ENCODE measurements at places on chromosomes 13 and 19.

GRCh38 chr13:75092143-75092542 is 389.8 kb downstream of the TBC1D4 start:
- no peak for DNase-seq

GRCh38 chr19:30271816-30272215 is 100.4 kb upstream of the ZNF536 start:
- no peak for DNase-seq

DNA sequence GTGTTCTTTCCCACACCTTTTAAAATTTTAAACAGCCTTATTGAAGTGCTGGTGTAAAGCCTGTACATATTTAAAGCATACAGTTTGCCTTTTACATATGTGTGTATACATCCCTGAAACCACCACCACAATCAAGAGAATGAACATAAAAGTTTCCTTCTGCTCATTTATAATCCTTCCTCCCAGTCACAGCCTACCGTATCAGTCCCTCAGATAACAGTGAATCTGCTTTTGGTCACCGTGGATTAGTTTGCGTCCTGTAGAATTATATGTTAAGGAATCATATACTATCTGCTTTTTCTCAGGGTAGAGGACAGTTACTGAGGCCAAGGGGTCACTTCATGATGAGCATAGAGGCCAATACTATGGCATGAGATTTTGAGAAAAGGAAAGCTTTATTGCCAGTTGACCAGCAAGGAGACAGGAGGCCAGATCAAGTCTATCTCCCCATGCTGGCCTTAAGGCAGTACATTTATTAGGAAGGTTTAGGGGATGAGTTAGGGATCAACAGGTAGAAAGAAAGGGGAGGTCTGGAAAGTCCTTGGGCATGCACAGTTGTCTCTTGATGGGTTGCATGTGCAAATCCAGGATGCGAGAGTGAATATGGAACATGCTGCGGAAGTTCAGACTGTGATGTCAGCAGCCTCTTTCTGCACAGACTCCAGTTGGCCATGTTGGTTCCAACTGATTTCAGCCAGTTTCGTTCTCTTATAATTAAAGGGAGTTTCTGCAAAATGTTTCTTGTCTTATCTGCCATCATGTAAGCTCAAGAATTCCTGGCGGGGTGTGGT is 36.3 kb upstream of the LSM14A start:
- DNase-seq = no peak

GRCh38 chr13:34139660-34140227 is 321.8 kb downstream of the RFC3 start:
- DNase-seq = no peak

Data from stimulated activated CD4-positive, alpha-beta T cell treated with anti-CD3 and anti-CD28 coated beads, Interleukin-12 subunit alpha, Interleukin-12 subunit beta, amount 100 ng/mL, for 24 hours (primary cell).